ENCODE measurements at places on chromosomes 13 and 19.

GRCh38 chr13:45298206-45298505 is 42.8 kb downstream of the TPT1 start:
- no peak for DNase-seq

GRCh38 chr13:19150712-19151228 is 30.9 kb downstream of the TUBA3C start:
- DNase-seq: no peak

- DNase-seq: no peak
Measured at GRCh38 chr13:52949742-52950141, 78.9 kb upstream of the OLFM4 start.

DNA sequence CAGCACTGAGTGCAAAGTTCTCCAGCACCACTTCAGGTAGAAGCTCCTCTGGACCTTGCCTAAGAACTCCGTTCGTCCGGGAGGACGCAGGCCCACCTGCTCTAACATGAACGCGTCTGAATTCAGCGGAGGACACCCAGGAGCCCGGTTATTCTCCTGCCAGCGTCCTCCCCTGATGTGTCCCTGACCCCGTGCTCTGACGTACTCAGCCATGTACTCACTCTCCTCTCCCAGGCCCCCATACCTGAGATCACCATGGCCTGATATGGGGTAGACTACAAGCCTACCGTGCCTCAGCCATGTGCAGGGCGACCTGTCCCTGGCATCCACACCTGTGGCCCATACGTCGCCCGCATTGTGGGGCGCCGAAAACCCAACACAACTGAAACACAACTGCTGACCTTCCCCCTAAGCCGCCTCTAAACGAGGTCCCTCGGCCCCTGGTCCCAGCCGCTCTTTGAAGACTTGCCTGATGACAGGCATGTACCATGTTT is 744 bp upstream of the ZNF584 start:
- no peak for DNase-seq

GRCh38 chr13:103203735-103204330 is 137.6 kb upstream of the SLC10A2 start:
- no peak for DNase-seq

DNA sequence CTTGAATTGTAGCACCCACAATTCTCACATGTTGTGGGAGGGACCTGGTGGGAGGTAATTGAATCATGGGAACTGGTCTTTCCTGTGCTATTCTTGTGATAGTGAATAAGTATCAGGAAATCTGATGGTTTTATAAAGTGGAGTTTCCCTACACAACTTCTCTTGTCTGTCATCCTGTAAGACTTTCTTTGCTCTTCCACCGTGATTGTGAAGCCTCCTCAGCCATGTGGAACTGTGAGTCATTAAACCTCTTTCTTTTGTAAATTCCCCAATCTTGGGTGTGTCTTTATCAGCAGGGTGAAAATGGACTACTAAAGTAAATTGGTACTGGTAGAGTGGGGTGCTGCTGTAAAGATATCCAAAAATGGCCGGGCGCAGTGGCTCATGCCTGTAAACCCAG is 215.6 kb downstream of the LIG4 start:
- DNase-seq: no peak

DNA sequence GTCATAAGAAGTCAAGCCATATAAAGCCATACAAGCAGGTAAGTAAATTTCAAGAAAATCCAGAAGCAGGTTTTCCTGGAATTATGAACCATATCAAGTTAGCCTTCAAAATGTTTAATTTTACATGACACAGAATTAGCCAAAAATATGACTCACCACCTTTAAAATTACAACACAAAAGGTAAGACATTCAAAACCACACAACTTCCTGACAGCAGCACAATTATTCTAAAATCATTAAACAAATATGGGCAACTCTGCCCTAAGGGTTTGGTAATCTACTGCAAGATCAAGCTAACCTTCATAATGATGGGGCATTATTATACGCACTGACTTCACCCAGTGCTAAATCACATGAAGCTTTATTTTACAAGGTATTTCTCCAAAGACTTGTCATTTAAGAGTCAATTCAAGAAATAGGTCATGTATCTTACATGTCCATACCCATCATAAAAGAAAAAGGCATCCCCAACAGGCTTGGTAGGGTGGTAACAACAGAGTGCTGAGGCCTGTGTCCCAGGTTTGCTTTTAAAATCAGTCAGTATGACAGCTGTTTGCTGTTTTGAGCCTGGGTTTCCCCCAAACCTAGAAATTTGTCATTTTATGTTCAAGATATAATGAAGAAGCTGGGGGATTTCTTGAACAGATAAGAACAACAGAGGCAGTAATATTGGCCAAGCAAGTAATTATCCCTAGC is 15.2 kb downstream of the RCBTB1 start:
- no peak for DNase-seq

DNA sequence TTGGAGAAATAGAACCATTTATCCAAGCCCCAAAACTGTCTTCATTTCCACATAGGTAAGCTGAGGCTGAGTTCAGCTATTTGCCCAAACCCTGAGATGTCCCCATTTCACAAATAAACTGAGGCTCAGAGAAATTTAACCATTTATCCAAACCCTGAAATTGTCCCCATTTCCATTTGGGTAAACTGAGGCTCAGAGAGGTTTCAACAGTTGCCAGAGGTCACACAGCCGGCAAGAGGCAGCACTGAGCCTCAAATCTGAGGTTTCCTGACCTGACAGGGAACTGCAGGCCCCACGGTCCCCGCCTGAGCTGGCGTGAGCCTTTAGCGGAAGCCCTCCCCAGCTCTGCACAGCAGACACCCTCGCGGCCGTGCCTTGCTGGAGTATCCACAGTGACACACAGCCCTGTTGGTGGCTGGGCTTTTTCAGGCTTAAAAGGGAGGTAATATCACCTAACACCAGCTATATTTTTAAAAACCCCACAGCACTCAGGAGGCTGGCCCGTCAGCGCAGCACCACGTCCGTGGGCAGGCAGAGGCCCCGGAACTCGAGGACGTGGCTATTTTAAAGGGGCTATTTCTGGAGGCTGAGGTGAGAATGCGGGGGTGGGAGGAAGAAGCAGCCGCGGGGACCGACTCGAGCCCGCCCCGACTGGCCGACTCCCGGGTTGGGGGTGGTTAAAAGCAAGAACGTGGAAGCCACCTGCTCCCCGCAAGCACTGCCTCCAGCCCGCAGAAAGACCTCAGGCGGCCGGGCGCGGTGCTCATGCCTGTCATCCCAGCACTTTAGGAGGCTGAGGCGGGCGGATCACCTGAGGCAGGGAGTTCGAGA is 18.5 kb downstream of the PTPRS start:
- no peak for DNase-seq

- no peak for DNase-seq
Measured at GRCh38 chr13:25662516-25662915, 290.7 kb downstream of the ATP8A2 start.

Data from cortex of kidney (tissue), 1 donor.